Stimulated activated CD8-positive, alpha-beta memory T cell treated with anti-CD3 and anti-CD28 coated beads, Interleukin-15, amount 100 ng/mL, for 24 hours (primary cell): ENCODE measurements at places on chromosomes 1 and 21.

- no peak for DNase-seq
Measured at GRCh38 chr1:99675994-99676393, 30.1 kb downstream of the PALMD start.

GRCh38 chr21:27831177-27831576 lies 864.3 kb upstream of the ADAMTS5 start:
- no peak for DNase-seq

- no peak for DNase-seq
Measured at GRCh38 chr1:33548319-33548718, 75.9 kb downstream of the ZSCAN20 start.

- DNase-seq: no peak
Measured at GRCh38 chr1:84899969-84900368, 7.0 kb upstream of the LPAR3 start.

GRCh38 chr1:208184966-208185654 lies 59.1 kb downstream of the PLXNA2 start:
- DNase-seq: no peak

GRCh38 chr1:69947837-69948236 lies 257.5 kb downstream of the LRRC40 start:
- DNase-seq: no peak

DNA sequence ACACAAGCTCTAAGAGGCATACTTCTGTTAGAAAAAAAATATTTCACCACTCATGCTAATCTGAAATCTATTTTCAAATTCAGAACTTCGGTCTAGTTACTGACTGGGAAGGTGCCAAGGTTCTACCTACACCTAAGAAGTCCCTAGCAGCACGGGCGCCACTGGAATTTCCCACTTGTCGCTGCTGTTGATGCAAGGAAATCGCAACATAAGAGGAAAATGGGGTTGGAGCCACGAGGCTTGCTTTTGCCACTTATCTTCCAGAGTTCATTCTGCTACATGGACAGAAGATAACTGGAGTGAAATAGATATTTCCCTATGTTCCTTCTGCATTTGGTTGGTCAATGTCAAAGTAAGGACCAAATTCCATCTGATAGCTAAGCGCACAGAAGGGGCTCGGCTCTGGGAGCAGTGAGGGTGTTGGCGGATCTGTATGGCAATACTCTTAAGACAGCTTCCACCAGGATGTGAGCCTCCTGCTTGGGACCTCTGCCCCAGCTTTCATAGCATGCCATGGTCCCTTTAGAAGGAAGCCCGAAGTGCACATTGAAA lies 47.2 kb downstream of the RCAN1 start:
- no peak for DNase-seq

- no peak for DNase-seq
Measured at GRCh38 chr1:220803401-220804201, 16.9 kb downstream of the MTARC1 start.

GRCh38 chr1:222167111-222167510 lies 380.8 kb downstream of the HHIPL2 start:
- no peak for DNase-seq

GRCh38 chr1:153262070-153262366 lies 2.5 kb downstream of the LORICRIN start:
- no peak for DNase-seq

DNA sequence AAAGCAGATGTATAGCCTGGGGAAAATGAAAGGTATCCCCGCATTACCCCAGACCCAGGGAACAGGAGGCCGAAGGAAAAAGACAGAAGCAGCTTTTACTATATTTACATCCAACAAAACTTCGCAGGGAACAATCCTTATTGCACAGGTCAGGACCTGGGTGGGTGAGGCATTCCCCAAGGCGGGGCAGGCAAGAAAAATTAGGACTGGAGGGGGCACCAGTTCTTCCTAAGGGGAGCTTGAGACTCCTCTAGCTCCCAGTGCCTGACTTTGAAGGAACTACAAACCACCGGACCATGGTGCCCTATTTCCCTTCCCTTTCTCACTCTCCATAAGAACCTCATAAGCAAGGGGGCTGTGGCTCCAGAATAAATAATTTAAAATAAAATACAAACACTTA lies 6.7 kb upstream of the GATAD2B start:
- no peak for DNase-seq

GRCh38 chr1:116931016-116931918 lies 21.6 kb downstream of the PTGFRN start:
- no peak for DNase-seq

DNA sequence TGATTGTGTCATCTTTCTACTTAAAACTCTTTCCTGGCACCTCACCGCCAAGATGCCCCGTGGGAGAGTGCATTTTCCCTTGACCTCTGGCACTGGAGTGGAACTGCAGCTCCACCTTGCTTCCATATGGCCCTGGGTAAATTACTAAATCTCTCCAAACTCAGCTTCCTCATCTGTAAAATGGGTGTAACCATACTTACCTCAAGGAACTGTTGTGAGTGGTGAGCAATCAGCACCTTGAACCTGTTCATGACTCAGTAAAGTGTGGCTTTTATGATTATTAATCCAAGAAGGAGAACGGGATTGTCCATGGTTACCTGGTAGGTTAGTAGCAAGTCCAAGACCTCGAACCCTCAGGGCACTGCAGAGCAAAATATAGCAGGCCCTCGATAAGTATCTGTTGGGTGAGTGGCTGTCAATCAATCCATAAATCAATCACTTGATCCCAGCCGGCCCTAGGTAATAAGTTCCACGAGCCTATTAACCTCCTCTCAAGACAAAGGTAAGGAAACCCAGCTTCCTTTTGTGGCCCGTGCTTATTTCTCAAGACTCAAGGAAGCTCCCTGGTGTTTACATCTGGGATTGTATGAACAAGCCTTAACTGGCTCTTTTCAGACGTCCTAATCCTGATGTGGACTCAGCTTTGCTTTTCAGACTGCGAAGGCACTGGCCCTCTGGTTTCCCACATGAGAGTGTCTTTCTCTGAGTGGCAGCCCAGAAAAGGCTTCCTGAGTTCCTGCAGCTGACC lies 114.0 kb upstream of the GJB5 start:
- no peak for DNase-seq

- no peak for DNase-seq
Measured at GRCh38 chr1:1066403-1067283, 7.5 kb downstream of the RNF223 start.

DNA sequence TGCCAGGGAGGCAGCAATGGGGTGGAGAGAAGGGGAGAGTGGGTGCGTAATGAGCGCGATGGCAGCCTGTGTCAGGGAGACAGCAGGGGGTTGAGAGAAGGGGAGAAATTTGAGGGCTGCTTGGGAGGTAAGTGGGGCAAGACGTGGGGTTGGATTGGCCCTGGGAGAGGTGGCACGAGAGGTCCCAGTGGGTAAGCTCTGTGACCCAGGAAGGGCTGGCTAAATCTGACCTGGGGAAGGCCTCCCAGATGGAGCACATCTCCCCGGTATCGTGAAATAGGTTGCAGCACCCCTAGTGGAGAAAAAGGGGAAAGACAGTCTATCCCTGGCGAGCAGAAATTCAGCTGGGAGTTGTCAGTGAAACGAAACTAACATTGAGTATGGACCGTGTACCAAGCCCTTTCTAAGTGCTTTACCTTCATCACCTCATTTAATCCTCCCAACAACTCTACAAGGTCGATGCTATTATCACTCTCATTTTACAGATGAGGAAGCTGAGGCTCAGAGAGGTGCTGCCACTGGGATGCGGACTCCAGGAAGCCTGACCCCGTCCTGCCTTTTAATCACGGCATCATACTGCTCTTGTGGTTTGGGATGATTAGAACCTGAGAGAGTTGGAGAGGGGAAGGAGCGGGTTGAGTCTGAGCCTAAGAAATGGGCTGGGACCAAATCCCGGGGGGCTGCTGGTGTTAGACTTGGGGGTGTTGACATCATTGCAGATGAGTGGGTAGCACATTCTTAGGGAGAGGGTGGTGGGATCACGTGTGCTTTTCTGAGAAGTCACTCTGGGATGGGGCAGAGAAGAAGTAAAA lies 56.6 kb upstream of the RPL11 start:
- DNase-seq: no peak

DNA sequence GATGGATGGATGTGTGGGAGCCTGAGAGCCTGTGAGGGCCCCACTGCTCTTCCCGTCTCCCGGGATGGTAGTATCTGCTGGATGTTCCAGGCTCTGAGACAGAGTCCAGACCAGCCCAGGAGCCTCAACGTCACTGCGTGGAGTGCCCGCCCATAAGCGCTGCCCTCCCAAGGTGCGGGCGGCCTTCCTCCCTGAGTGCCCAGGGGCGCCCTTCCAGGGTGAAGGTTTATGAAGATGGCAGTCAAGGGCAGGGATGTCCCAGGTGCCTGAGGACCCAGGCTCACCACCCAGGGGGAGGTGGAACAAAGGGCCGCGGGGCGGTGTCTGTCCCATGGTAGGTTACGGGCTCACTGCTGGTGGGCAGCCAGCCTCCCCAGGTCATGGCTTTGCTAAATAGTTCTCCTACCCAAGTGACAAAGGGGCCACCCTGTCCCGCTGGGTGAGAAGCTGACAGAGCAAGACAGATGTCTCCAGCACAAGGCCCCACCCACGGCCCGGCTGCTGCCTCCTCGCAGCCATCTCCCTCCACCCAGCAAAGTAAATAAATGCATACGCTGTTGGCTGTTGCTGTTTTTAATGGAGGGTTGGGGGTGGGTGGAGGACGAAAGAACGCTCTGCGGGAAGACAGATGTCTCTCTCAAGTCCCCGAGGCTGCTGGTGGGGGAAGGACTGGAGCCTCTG lies 9.0 kb upstream of the GPR153 start:
- DNase-seq: no peak

- DNase-seq: no peak
Measured at GRCh38 chr21:31124010-31124409, 85.7 kb upstream of the KRTAP19-8 start.

DNA sequence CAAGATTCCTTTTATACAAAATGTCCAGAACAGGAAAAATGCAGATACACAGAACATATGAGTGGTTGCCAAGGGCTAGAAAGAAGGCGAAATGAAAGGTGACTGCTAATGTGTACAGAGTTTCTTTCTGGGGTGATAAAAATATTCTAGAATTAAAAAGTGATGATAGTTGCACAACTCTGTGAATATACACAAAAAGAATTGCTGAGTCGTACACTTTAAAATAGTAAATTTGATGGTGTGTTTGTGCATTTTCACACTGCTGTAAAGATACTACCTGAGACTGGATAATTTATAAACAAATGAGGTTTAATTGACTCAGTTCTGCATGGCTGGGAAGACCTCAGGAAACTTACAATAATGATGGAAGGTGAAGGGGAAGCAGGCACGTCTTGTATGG lies 23.9 kb downstream of the KLHDC7A start:
- no peak for DNase-seq

DNA sequence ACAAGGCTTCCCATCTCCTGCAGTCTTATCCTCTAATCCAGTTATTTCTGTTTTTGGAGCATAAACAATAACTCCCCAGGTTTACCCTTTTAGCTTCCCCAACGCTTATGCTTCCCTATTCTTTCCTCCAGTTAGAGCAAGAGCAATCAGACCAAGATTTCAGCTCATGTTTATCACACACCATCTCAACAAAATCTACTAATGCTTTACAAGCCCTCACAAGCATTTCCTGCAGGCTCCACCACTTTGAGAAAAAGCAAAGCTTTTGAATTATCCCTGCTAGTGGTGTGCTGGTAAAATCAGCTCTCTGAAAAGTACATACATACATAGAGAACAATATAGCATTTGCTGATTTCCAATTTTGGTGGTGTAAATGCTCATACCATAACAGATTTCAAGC lies 92.9 kb downstream of the EDEM3 start:
- DNase-seq: no peak

GRCh38 chr1:241638909-241639622 lies 1.1 kb downstream of the CHML start:
- DNase-seq: no peak

DNA sequence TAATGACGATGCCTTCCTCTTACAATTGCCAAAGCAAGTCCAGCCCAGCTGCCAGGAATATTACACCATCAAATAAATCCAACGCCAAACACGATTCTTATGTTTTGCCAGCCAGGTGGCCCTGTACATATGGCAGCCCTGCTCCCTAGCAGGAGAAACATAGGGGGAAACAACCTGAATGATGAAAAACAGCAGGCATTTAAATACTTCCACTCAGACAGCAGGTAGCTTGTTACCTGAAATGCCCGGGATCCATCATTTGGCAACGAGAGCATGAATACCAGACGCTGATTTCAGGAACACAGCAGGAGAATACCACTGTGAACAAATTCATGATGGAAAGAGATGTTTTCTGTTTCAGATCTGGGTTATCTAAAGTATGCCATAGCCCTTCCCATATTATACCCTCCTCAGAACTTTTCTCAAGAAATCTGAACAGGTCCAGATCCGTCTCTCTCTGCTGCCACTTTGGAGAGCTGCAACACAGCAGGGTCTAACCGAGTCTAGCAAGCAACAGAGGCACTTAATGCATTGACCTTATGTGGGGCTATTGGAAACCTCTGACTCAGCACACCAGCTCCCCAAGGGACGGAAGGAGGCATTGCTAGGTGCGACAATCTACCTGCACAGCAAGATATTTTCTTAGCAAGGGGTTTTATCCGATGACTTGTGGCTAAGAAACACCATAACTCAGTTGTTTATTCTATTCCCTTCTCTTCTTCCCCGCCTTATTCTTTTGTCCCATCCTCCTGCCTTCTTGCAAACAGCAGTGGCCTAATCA lies 166.3 kb downstream of the BARHL2 start:
- DNase-seq: no peak

- no peak for DNase-seq
Measured at GRCh38 chr1:197770243-197770642, 5.0 kb downstream of the DENND1B start.

DNA sequence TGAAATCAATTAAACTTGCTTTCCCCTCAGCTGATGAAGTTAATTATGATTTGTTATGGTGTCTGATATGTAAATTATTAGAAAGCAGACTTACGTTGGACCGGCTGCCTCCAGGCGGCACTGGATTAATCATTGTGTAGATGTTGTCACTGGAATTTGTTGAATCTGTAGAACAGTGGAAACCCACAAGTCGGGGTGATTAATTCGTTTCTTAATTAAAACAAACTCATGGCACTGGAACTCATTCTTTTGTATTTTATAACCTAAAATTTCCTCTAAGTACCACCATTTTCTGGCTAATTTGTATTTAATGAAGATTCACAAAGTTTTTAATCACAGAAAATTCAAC lies 39.0 kb downstream of the MRPL37 start:
- DNase-seq: no peak

DNA sequence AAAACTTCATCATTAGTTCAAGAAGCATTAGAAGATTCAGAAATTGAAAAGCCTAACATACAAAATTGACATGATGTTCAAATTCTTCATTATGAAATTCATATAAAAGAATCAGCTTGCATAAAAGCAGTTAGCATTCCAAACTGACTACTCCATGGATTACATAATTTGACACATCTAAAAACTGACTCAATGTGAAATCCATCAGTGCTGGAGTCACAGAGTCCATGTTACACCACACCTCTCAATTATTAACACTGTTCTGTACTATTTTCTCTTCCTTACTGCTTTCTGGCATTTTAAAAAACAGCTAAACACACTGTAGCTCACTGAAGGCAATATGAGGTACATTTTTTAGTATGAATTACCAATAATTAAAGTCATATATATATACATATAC lies 28.0 kb downstream of the ARHGAP29 start:
- DNase-seq: no peak

- no peak for DNase-seq
Measured at GRCh38 chr1:168442931-168443330, 100.9 kb downstream of the XCL2 start.
